Mucosa of gallbladder (tissue), 1 donor: ENCODE measurements at places on chromosomes 5 and 9. TPM values are rescaled to one million over a fixed set of nuclear protein-coding genes. Genes with fewer than 3 reads are reported as not detected.

GRCh38 chr5:136048966-136049365, 20.2 kb downstream of the TGFBI start:
- no peak for DNase-seq

NAIP gene
- 21.3 TPM for total RNA-seq

DNA sequence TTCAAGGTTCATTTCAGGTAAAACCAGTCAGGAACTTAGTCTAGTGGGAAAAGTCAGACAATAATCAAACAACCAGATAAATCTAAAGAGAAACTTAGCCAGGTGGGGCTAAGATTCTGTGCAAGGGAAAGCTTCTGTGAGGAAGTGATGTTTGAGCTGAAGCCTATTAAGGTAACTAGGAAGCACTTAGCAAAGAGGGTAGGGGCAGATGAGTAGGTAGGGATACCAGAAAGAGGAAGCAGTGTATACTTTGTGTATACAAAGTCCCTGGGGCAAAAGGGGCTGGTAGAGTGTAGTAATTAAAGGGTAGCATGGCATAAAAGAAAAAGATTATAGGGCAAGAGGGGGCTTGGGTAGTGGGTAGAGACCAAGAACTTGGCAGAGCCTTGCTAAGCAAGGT, 3.6 kb upstream of the SPATA24 start:
- DNase-seq = no peak

NEUROG1 gene
- not detected for total RNA-seq

DNA sequence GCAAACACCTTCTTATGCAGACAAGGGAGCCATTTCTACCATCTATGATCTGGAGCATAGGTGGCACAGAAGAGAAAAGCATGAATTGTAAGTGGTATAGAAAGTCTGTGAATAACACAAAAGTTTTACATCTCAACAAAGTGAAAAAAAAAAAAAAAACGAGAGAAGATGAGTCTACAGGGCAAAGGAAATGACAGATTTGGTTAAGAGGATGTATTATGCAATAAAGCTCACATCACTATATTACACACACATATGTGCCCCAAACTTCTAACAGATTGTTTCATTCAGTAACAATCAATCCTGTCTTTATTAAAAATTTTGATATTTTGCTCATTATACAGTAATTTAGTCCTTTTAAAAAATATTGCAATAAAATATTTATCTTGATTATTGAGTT, 49.8 kb downstream of the CERT1 start:
- no peak for DNase-seq

NR6A1 gene
- total RNA-seq = 3.2 TPM

DNA sequence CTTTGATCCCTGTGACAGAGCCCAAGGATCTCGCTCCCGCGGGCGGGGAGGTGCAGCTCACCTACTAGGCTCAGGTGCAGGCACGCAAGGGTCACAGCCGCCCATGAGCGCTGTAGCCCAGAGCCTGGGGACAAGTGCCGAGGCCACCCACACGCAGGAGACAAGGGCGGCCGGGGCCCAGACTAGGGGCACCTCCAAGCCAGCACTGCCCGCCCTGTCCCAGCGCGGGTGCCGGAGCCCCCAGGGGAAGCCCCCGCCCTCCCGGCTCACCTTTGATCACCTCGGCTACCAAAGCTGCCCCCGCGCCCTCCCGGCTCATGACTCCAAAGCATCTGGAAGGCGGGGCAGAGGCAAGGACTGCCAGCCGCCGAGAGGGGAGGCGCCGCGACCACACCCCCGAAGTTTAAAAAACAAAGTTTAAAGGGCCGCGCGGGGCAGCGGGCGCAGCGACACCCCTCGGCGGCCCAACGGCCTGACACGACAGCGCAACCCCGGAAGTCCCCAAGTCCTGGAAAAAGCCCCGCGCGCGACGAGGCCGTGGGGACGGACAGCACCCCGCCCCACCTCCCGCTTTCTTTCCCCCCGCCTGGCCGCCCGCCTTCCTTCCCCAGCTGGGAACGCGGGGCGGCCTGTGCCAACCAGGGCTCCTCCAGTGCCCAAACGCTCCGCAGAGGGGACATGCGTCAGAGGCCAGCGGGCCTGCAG, 53.0 kb downstream of the CDC14B start:
- DNase-seq = peak; percentile 77

DNA sequence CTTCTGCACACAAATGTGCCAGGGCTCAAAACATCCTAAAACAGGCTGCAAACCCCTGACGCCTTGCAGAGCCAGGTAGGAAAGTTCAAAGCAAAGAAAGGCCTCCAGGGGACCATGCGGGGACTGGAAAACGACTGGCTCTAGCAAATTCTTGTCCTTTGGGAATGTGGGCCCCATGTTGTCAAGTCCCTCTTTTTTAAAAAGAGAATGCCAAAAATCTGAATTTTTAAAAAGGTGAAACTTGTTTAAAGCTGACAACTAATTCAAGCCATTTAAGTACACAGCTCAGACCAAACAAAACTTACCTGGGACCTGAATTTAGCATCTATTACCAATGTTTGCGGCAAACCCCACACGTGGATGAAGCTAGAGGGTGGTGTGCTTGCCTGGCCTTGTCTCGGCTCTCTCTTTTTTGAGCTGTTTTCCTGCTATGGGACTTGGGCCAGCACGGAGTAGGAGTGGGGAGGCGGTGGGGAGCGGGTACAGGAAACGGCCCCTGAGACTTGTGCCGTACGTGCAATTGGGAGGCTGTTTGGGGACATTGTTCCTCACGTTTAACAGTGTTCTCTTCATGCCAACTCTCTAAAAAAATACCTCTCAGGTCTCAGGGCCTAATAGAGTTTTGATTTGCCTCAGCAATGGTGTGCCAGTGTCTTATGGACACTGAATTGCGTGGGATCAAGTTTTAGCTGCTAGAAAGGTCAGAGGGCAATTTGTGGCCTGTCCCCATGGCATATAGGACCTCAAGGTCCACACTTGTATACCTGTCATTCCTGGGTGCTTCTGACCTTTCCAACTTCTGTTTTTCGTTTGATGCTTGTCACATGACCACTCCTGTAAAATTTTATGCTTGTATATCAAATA, 15.1 kb upstream of the PHF19 start:
- DNase-seq = no peak
